Mucosa of gallbladder (tissue), 1 donor: ENCODE measurements at places on chromosomes 7 and 10. TPM values are rescaled to one million over a fixed set of nuclear protein-coding genes. Genes with fewer than 3 reads are reported as not detected.

Gene CC2D2B
- 2.9 TPM for total RNA-seq

Gene FAM25C
- total RNA-seq, result not detected

Gene PDE6C
- total RNA-seq, result not detected

Gene DGKI
- total RNA-seq, result 3.1 TPM

Gene WIPF3
- total RNA-seq, result 11.2 TPM

Gene STAG3
- 3.6 TPM for total RNA-seq

Gene MXI1
- total RNA-seq, result 58.8 TPM

Gene STRIP2
- 2.1 TPM for total RNA-seq

DNA sequence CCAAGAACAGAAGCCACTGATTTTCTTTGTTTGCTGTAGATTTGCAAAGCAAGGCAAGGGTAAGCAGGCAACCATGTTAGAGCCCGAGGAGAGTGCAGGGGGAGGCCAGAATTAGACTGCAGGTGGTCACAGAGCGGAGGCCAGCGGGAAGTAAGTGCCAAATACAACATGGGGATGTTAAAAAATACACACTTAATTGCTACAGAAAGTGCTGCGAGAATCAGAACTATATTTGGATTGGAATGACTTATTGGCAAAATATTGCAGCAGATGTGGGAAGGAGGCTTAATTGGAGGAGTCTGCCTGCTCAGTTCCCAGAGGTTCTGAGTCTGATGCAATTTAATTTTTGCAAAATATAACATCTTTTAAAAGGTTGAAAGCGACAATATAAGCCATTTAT lies 49.7 kb upstream of the ADCY1 start:
- DNase-seq, result no peak

DNA sequence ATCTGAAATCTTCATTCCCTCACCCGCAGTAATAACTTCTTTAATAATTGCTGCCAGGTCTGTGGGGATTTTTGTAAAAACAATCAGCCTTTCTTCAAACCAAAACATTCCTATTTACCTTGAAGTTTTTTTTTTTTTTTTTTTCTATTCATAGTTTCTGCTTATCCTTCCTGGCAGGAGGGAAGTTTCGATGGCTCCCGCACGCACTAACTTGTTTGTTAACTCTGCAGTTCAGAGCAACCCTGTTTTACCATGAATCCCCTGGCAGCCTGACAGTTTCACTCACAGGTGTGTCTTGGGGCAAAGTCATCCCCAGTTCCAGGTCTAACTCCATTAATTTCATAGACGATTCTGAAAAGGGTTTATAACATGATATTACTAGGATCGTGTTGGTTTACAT lies 149.3 kb downstream of the KLF6 start:
- DNase-seq, result peak; percentile 48

- DNase-seq, result no peak
These were observed 992.1 kb downstream of the NRG3 start for GRCh38 chr10:82867056-82867455.

DNA sequence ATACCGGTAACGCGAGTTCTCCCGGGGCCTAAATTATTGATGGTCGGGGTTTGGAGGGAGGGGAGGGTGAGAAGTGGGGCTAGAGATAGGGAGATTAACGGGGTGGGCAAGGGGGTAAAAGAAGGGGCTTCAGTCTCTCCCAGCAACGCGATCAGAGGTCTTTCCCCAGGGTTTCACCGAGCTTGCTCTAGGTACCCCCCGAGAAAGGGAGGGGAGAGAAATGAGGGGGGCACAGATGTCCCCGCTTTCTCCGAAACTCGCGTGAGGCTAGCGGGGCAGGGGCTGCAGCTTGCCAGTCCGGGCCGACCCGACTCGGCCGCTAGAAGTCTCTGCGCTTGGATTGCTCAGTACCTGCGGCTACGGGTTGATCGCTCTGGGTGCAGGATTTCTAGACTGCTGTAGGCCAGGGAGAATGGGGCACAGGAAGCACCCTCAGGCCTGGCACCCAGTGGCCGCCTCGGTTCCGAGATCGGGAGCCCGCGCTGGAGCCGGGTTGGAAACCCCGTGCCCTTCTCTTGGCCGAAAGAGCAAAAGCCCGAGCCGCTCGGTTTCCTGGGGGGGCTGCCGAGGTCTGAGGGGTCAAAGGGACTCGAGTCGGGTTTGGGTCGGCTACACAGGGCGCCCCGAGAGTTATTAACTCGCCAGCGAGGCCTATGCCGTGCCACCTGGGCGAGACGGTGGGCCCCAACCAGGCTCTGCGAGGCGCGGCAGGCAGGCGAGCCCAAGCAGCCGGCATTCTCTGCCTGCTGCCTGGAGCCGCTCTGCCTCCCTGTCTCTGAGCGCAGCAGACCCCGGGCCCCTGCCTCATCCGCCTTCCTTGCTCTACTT lies 3.1 kb downstream of the PAX2 start:
- no peak for DNase-seq

DNA sequence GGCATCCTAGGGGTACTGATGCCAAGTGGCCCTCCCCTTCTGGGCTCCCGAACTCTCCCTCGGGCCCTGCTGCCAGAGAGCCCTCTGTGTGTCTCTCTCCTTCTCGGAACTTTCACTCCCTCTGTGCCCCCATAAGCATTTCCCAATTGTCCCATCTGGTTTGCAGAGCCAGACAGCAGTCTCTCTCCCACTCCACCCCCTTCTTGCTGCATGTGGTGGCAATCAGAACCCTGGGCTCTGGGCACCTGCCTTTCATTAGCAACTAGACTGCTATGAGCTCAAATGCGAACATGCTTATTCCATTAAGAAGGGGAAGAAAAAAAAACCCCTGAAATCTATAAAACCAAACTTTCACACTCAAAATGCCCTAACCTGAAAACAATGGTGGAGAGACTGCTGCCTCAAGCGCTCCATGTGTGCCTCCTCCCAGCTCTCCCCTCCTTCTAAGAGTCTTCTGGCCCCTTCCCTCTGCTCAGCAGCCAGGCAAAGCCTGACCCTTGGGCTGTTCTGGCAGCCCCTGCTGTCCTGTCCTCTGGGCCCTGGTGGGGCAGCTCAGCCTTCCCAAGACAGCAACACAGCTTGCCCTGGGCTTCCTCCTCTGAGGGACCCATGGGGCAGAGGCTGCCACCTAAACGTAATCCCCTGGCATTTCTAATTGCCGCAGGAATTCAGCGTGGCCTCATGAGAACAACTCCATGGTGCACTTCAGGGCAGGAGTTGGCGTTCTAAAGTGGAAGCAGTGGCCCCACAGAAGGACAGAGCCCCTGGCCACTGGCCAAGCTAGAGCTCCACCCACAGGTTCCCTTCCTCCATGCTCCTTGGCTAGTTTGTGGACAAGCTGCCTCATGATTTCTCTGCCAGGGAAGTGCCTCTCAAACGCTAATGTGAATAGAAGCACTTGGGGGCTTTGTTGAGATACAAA lies 415.4 kb downstream of the PLXNA4 start:
- peak; percentile 34 for DNase-seq

- no peak for DNase-seq
These were observed 4.0 kb downstream of the CRCP start for GRCh38 chr7:66118603-66119002.

GRCh38 chr10:124271676-124272075 lies 147.0 kb downstream of the OAT start:
- no peak for DNase-seq

DNA sequence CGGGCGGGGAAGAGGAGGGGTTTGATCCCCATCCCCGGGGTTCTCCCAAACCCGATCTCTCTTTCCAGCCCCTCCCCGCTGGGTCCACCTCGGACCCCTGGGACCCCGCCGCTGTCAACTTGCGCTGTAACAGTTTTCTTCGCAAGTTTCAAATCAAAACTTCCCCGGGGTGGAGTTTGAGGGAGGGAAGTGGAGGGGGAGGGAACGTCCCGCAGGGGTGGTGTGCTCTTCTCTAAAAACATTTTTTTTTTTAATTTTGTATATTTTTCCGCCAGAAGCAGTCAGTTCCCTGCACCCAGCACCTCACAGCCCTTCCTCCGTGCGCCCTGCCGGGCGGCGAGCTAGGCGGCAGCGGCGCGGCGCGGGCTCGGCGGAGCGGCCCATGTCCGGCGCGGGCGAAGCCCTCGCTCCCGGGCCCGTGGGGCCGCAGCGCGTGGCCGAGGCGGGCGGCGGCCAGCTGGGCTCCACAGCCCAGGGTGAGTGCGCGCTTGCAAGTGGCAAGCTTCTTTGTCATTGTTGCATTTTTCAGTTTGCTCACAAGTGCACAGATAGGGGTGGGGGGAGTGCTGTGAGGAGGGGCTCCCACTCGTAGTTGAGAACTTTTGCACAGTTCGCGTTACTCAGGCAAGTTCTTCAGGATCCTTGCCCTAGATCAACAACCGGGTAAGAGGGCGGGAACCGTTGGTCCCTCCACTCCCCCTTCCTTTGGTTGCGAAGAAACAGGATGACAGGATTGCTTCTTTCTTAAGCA lies 933 bp downstream of the MDFIC start:
- peak; percentile 13 for DNase-seq

- DNase-seq, result no peak
These were observed 29.5 kb downstream of the CTNNA3 start for GRCh38 chr10:67666416-67667034.

DNA sequence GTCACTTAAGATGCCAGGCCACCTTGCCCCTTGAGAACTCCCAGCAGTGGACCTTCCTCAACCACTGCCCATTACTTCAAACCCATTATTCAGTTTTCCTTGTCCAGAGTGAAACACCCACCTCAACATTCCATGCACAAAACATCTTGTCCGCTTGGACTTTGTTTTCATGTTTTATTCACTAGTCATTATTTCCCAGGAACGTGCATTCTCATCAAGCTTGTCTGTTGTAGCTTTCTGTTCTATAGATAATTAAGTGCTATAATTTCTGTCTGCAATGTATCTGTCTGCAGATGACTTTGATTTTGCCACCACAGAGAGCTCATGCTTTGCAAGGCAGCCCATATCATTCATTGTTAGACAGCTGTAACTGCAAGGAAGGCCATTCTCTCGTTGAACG lies 117.4 kb downstream of the RAB18 start:
- no peak for DNase-seq

GRCh38 chr10:128189176-128189575 lies 63.0 kb upstream of the MKI67 start:
- DNase-seq, result no peak
